ENCODE measurements at places on chromosomes 11 and 22.

GRCh38 chr11:130208241-130209127, 48.9 kb downstream of the ST14 start:
- H3K4me3 ChIP-seq: no peak overlapping the region
- no peaks in the 10 kb centered on the region for H3K36me3 ChIP-seq
- H3K27me3 ChIP-seq: peaks cover 15% of the 10 kb centered on the region
- DNase-seq: no peak

- H3K4me1 ChIP-seq: peaks cover 2% of the 10 kb centered on the region
- no peak overlapping the region for H3K4me3 ChIP-seq
- H3K27ac ChIP-seq: no peak overlapping the region
- no peak for DNase-seq
- peaks cover 40% of the 10 kb centered on the region for H3K27me3 ChIP-seq
Measured at GRCh38 chr11:73321604-73322381, 13.7 kb downstream of the ARHGEF17 start.

- no peak for DNase-seq
- no peak overlapping the region for H3K4me3 ChIP-seq
- no peak overlapping the region for H3K27ac ChIP-seq
- no peaks in the 10 kb centered on the region for H3K4me1 ChIP-seq
- H3K36me3 ChIP-seq: no peaks in the 10 kb centered on the region
Measured at GRCh38 chr11:22371160-22371559, 33.0 kb downstream of the SLC17A6 start.

GRCh38 chr22:48756146-48757111, 1071.2 kb downstream of the BRD1 start:
- H3K4me3 ChIP-seq: no peak overlapping the region
- H3K27me3 ChIP-seq: no peaks in the 10 kb centered on the region

DNA sequence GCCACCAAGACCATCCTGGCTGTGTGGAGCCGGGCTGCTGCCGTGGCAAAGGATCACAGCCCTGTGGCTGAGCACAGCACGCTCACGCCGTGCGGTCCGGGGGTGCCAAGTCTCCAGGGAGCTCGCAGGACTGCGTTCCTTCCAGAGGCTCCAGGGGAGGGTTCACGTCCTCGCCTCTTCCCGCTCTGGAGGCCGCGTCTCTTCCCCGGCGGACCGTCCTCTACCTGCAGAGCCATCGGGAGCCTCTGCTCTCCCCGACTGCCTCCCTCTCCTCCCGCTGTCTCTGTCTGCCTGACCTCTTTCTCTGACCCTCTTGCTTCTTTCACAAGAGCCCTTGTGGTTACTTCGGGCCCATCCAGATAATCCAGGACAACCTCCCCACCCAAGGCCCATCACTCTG, 11.4 kb upstream of the MUC5AC start:
- no peaks in the 10 kb centered on the region for H3K4me1 ChIP-seq
- H3K36me3 ChIP-seq: no peaks in the 10 kb centered on the region
- no peak for DNase-seq
- H3K27me3 ChIP-seq: peaks cover 4% of the 10 kb centered on the region

- H3K4me1 ChIP-seq: no peaks in the 10 kb centered on the region
- H3K27me3 ChIP-seq: peaks cover 15% of the 10 kb centered on the region
- H3K36me3 ChIP-seq: no peaks in the 10 kb centered on the region
Measured at GRCh38 chr11:34614344-34615104, 6.4 kb upstream of the EHF start.

DNA sequence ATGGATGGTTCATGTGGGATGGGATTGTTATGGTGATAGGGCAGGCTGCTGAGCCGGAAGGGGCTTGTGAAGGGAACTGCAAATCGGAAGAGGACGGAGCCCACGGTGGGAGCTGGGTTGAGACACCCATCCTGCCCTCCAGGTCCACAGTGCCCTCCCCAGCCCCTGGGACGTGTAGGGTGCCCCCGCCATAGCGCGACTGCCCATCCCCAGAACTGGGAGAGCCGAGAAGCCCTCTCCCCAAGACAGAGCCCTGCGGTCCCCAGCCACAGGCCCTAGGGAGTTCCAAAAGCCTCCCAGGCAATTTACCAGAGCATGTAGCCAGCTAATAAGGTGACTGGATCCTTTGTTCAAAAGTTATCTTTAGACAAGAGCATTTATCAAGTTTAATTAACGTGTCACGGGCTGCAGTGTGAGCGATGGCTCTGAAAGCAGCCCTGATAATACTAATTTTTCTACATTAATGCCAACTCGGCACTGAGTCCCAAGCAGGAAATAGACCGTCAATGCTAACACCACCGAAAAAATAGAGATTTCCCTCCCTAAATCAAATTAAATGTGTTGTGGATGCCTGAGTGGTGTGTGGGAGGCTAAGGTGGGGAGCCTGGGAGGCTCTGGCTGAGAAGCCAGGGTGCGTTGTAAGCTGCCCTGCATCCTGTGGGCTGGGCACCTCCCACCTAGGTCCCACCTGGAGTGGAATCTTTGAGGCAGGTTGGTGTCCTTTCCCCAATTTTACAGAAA, 76.8 kb upstream of the RTL6 start:
- peaks cover 71% of the 10 kb centered on the region for H3K27me3 ChIP-seq
- H3K36me3 ChIP-seq: no peaks in the 10 kb centered on the region
- no peaks in the 10 kb centered on the region for H3K4me1 ChIP-seq
- H3K4me3 ChIP-seq: no peak overlapping the region

GRCh38 chr11:15473954-15474837, 359.5 kb downstream of the INSC start:
- H3K36me3 ChIP-seq: no peaks in the 10 kb centered on the region
- H3K4me3 ChIP-seq: no peak overlapping the region
- no peak overlapping the region for H3K27ac ChIP-seq
- H3K27me3 ChIP-seq: no peaks in the 10 kb centered on the region
- DNase-seq: no peak

GRCh38 chr22:23424031-23424430, 156.1 kb downstream of the IGLL1 start:
- H3K27me3 ChIP-seq: peaks cover 6% of the 10 kb centered on the region
- no peak overlapping the region for H3K4me3 ChIP-seq
- DNase-seq: no peak
- no peaks in the 10 kb centered on the region for H3K36me3 ChIP-seq
- H3K27ac ChIP-seq: no peak overlapping the region
- H3K4me1 ChIP-seq: no peaks in the 10 kb centered on the region

GRCh38 chr11:73463359-73463758, 87.2 kb downstream of the RELT start:
- no peak overlapping the region for H3K4me3 ChIP-seq
- H3K4me1 ChIP-seq: peaks cover 8% of the 10 kb centered on the region
- peaks cover 1% of the 10 kb centered on the region for H3K36me3 ChIP-seq
- no peaks in the 10 kb centered on the region for H3K27me3 ChIP-seq

- H3K36me3 ChIP-seq: no peaks in the 10 kb centered on the region
- H3K27me3 ChIP-seq: no peaks in the 10 kb centered on the region
- peaks cover 31% of the 10 kb centered on the region for H3K4me1 ChIP-seq
- H3K27ac ChIP-seq: peak overlapping the region; percentile 75
- H3K4me3 ChIP-seq: no peak overlapping the region
- DNase-seq: peak; percentile 77
Measured at GRCh38 chr22:30649430-30650007, 13.9 kb downstream of the SLC35E4 start.
